ENCODE measurements at places on chromosomes 13 and 19.

- no peak for DNase-seq
Measured at GRCh38 chr13:39672378-39673132, 17.1 kb downstream of the COG6 start.

GRCh38 chr13:47114030-47114429 lies 217.2 kb upstream of the HTR2A start:
- DNase-seq = no peak

- no peak for DNase-seq
Measured at GRCh38 chr19:5534787-5535586, 32.8 kb downstream of the TINCR start.

DNA sequence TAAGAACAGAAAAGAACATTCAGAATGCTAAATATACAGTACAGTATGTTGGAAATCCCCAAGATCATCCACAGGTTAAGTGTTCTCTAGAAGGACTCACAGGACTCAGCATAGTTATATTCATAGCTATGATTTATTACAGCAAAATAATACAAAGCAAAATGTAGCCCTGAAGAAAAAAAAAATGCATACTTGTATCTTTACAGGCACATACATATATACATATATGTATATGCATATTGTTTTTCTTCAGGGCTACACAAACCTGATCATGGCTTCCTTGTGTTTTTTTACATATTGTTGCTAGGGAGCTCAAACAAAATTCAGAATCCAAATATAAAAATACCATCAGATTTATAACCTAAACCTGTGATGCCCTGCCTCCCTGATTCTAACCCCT lies 78.5 kb downstream of the TUBA3C start:
- DNase-seq = no peak

DNA sequence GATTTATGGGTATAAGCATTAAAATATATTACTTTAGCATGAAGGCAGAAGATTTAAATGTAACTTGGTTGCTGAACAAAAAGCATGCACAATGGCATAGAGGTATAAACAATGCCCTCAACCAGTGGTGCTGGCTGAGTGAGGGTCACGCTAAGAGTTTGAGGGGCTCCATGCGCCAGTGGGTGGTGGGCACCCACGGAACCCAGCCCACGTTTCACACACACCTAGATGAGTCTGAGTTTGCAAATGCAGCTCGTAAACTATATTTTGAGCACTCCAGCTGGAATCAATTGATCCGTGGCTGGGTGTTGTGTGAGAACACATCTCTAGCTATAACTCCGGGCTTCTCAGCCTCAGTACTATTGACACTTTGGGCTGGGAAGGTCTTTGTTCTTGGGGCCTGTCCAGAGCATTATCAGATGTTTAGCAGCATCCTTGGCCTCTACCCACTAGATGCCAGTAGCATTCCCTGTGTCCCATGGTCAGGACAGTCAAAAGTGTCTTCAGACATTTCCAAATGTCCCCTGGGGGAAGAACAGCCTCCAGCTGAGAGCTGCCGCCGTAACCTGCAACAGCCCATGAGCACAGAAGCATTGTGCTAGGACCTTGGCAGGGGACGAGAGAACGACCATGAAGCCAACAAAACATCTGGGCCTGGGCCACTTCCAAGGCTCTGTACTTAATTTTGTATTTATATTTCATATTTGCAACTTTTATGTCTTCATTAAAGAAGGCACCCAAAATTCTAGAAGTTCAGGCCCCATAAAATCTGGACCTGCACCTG lies 108.1 kb upstream of the SOX1 start:
- DNase-seq = no peak

GRCh38 chr13:109899316-109899715 lies 112.9 kb upstream of the IRS2 start:
- DNase-seq = no peak

DNA sequence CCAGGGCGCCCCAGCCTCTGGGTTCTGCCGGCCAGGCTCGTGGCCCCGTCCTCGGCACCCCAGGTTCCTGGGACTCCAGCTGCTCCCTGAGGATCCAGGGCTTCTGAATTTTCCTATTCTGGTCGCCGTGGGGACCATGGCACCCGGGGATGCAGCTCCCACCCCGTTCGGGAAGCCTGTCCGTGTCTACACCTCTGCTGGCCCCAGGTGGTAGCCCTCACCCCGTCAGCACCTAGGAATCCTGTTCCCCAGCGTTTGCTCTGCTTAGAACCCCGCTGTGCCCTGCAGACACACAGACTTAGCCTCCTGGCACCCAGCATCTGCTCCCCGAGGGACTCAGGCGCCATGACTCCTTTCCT lies 960 bp downstream of the PPFIA3 start:
- no peak for DNase-seq

DNA sequence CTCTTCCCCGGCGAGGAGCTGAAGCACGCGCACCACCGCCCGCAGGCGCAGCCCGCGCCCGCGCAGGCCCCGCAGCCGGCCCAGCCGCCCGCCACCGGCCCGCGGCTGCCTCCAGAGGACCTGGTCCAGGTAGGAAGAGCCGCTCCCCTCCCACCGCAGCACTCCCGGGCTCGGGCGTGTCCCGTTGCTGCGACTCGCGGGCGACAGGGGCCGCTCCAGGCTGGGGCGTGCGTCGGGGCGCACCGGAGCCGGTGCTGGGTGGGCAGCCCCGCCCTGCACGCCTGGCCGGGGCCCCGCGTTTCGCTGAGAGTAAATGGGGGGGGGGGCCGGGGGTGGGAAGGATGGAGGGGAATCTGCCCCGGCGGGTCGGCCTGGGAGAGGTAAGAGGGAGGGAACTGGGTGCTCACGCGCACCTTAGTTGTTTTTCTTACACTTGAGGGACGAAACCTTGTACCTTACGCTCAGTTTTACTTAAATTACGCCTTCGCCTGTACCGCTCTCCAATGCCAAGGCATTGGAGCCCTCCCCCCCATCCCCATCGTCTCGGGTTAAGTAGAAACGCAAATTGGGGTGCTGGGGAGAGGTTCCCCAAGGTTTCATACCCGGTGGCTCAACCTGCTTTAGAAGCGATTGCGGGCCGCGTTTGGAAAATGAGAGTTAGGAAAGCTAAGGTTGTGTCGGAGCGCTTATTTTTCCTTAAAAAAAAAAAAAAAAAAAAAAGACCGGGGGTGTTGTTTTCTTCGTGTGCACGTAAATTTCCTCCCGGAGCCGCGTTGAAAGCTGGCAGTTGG lies 850 bp downstream of the KLF5 start:
- DNase-seq = no peak

- no peak for DNase-seq
Measured at GRCh38 chr19:30064771-30065494, 122.9 kb downstream of the URI1 start.

DNA sequence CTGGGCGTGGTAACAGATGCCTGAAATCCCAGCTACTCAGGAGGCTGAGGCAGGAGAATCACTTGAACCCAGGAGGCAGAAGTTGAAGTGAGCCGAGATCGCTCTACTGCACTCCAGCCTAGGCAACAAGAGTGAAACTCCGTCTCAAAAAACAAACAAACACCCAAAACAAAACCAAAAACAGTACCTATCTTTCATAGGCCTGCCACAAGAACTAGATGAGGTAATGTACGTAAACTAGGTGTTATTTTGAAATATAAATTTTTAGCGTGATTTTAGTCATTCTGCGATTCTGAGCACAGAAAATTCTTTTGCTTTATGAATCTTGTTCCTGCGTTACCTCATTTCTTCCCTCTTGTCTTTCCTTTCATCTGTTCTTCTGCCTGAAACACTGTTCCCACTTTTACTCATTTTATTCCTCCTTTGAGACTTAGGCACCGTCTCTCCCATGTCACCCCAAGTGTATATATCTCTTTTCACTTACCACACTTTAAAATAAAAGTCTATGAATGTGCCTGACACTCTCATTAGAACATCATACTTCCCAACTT lies 238.2 kb upstream of the HTR2A start:
- DNase-seq = no peak

GRCh38 chr19:2483084-2483483 lies 7.2 kb downstream of the GADD45B start:
- no peak for DNase-seq

- DNase-seq = no peak
Measured at GRCh38 chr13:40076765-40077362, 421.4 kb downstream of the COG6 start.

GRCh38 chr13:98098516-98098915 lies 44.4 kb upstream of the FARP1 start:
- no peak for DNase-seq

DNA sequence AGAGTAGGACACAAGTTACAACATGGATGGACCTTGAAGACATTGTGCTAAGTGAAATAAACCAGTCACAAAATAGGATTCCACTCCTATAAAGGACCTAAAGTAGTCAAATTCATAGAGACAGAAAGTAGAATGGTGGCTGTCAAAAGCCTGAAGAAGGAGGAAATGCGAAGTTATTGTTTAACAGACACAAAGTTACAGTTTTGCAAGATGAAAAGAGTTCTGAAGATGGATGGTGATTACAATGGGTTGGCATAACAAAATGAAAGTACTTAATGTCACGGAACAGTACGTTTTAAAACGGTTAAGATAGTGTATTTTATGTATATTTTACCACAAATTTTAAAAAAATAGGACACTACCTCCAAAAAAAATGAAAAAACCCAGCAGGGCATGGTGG lies 34.8 kb downstream of the FOXO1 start:
- DNase-seq = no peak

GRCh38 chr19:1109032-1109551 lies 5.3 kb downstream of the GPX4 start:
- DNase-seq = no peak

GRCh38 chr13:112962911-112963625 lies 5.9 kb upstream of the MCF2L start:
- no peak for DNase-seq

- DNase-seq = no peak
Measured at GRCh38 chr19:7494416-7495098, 5.7 kb upstream of the PEX11G start.

GRCh38 chr13:107203146-107203847 lies 635.4 kb upstream of the ARGLU1 start:
- no peak for DNase-seq

GRCh38 chr19:5127717-5128116 lies 158.8 kb downstream of the KDM4B start:
- no peak for DNase-seq

DNA sequence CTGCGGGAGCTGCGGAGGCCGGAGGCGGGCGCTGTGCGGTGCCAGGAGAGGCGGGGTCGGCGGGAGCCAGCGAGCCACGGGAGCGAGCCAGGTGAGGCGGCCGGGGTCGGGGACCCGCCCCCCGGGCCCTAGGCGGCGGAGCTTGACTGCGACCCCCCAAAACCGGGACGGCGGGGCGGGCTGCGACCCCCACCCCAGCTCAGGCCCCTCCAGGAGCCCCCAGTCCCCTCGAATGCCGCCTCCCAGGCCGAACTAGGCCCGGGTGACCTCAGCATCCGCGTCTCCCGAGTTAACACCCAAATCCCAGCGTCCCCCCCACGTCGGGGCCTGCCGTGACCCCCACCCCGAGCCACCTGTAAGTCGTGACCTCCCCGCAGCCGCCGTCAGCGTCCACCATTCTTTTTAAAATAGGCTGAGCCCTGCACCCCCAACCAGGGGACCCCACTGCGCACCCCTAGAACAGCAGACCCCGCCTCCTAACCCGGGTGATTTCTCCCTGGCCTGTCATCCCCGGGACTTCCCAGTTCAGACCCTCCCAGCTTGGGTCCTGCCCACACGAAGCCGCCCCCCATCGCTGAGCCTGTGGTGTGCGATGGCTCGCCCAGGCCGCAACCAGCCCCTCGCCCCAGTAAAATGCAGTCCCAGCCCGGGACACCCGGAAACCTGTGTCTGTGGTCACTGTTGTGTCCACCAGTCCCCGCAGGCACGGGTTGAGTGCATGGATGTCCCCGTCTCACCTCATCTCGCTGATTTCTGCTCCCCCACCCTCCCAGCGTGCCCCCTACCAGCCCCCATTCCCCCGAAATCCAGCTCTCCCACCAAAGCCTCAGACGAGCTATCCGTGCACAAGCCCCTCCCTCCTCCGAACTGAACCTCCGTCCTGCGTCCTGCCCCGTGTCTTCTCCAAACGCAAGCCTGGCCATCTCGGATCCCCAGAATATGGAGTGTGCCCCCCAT lies 551 bp downstream of the FZR1 start:
- peak; percentile 17 for DNase-seq

DNA sequence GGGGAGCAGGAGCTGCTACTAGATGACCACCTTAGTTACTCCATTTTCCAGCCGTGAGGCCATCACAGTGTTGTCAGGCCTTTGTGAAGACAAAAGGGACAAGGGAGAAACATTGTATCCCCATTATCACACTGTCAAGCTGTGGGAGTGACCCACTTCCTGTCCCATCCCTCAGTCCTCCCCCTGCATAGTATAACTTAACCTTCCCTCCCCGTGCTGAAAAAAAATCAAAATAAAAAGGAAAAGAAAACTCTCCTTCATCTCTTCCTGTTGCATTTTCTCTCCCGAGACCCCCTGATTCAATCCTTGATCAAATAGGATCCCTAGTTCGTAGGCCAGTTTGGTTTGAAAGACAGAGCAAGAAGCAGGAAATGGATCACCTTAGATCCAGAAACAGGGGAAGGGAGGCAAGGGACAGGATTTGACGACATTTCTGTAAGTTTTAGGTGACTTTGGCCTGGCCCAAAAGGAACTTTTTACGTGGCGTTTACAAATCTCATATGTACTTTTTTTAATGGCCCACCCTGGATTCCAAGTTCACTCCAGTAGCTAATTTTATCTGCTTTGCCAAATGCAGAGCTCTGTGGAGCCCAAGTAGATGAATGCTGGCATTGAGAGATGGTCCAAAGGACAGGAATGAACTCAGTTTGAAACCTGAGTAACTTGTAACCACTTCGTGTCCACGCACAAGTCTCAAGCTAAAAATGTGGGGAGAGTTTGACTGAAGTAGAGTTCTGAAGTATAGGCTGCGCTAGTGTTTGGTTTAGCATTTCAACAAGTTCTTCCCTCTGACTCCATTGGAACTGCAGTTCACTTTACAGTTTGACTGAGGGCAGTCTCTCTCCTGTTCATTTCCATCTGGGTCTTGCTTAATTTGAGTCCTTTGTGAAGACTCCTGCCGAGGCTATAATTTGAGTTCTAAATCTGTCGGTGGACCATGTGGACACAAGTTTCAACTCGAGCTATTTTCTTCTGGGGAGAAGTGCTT lies 16.6 kb upstream of the GATAD2A start:
- DNase-seq = no peak

DNA sequence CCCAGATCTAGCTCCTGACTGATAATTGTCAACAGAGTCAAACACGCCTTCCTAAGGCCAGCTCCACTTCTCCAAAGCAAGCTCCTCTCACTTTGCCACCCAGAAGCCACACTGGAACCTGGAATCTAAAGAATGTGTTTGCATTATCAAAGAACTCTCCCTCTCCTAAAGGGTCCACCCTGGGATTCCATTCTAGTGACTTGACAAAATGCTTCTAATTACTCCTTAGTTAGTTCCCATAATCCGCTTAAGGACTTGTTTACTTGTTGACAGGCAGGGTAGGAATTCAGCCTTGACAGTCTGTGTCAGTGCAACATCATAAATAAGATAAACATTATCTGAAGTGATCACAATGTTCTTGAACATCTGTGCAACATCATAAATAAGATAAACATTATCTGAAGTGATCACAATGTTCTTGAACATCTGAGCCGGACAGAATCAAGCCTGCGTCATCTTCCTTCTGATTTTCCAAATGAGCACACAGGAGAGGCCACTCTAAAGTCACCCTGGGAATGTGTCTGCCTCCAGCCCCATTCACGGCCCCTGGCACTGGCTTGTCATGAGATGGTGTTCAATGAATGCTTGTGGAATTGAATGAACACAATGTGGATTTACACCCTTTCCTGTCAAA lies 512.1 kb downstream of the IRS2 start:
- DNase-seq = no peak

GRCh38 chr19:35389192-35389861 lies 18.5 kb downstream of the GPR42 start:
- DNase-seq = no peak

Measured in stimulated activated CD8-positive, alpha-beta memory T cell treated with anti-CD3 and anti-CD28 coated beads, Interleukin-15, amount 100 ng/mL, for 4 hours (primary cell).